Fibroblast of skin of left biceps (primary cell): ENCODE measurements at places on chromosomes 4 and X.

DNA sequence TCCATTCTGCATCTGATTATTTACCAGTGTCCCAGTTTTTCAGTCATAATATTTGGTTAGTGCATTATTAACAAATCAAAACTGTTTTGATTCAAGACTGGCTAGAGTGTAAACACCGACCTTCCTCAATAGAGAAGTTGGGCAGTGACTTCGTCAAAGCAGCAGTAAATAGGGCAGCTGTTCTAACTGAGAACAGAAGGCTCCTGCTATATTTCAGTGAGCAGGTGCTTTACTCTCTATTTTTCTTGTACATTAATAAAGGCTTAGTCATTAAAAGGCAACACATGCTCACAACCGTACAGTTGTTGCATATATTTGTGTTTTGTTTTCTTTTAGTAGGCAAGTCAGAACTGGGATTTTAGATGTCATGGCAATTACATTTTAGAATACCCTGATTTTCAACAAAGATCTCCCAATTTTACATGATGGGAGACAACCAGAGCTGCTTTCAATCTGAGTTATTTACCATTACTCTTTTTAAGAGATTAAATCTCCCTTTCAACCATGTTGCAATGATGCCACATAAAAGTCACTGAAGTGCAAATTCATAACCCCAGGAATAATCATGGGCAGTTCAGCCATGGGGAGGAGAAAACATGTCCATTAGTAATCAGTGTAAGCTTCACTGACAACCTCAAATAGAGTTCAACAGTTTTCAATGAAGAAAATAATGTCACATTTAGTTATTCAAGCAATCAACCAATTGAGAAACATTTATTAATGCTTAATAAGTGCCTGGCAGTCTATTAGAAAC lies 233.3 kb downstream of the NDST4 start:
- no peak for DNase-seq

- DNase-seq, result peak; percentile 48
Observed at GRCh38 chrX:107676559-107677378, 48.5 kb downstream of the PRPS1 start.

GRCh38 chr4:10605746-10606482 lies 78.7 kb downstream of the CLNK start:
- DNase-seq, result no peak

DNA sequence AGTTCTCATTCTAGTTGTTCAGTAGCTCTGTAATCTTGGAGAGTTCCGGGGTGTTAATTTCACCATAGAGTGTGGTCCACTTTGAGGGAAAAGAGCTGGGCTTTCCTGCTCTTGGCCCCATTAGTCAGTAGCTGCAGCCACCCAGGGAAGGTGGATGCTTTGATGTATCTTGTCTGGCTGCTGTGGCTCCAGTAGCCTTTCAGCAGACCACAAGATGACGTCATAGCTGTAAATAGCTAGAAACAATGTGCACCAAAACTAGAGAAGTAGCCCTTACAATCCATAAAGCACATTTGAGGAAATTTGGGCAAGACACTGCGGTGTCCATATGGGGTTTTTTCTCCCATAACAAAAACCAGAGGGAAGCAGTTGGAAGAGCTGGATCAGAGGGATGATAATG lies 32.9 kb upstream of the PRPS2 start:
- DNase-seq, result no peak

- DNase-seq, result peak; percentile 4
Observed at GRCh38 chr4:88106205-88106604, 52.2 kb downstream of the ABCG2 start.

DNA sequence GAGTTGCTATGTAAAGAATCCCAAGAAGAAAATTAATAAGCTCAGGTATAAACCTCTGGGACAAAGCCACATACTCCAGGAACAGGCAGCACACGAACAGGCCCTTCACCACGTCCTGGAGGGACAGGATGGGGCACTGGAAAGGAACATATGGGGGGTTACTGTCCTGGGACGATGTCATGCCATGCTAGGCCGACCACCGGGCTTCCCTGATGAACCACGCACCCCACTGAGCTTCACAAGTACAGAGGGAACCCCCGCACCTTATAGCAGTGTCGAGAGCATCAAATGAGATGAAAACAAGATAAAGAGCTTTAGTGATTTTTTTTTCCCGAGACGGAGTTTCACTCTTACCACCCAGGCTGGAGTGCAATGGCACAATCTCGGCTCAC lies 19.1 kb downstream of the NOP14 start:
- DNase-seq, result no peak

DNA sequence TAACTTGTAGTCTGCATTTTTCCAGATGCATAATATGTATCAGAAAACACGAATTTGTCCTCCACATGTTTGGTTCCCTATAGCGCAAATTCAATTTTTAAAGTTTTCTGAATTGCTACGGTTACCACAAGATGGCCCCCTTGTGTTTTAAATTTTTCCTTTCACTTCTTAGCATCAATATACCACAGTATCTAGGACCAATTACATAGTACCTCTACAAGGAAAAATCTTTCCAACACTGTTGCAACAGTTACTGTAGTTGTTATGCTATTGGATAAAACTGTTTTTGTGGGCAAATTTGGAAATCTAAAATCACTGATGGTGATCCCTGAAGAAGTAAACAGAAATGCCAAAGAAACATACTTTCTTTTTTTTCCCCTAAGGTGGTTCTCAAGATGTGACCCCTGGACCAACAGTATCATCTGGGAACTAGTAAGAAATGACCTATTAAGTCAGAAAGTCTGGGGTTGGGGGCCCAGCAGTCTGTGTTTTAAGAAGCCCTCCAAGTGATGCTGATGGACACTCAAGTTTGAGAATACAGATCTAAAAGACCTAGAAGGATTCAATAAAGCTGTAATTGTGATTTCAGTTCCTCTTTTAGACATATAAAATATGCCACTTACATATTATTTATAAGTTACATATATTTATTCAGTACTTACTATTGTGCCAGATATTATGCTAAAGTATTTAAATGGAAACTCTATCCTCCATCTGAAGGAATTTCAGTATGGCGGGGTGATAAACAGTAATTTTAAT lies 3.1 kb downstream of the ZGRF1 start:
- peak; percentile 12 for DNase-seq

DNA sequence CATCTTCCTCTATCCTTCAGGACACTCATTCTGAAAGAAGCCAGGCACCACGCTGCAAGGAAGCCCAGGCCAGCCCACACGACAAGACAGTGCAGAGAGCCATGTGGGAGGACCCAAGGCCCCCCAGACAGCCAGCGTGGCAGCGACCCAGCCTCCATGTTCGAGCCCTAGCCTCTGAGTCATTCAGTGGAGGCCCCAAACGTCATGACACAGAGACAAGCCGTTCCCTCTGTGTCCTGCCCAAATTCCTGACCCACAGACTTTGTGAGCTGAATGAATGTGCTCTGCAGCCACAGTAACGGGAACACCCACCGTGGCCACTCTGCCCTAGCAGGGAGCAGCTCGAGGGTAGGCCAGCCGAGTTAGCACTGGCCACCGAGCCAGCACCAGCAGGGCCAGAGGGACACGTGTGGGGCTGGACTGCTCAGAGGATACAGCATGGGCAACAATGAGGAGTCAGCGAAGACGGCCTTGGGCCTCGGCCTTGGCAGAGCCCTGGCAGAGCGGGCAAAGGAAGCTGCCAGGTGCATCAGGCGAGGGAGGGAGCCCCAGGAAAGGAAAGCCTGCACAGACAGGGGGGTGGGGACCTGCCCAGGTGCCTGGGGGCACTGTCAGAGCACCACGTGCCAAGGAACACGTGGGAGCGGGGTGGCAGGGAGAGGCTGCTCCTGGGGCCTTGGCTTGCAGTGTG lies 8.6 kb downstream of the BLOC1S4 start:
- DNase-seq, result no peak

DNA sequence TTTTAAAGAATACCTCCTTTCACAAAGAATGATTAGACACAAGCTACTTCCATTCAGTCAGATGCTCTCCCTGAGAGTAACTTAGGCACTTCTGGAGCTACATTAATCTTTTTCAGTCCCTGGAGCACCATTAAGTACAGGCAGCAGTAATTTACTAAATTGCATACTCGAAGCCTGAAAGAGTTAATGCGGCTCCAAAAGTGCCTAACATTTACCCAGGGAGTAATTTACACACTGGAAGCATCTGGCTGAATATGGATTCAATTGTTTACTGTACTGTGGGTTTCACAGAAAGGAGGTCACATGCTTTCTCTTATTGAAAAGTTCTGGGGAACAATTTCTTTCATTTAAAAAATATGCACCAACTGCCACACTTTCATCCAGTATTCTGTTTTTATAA lies 260.8 kb upstream of the TENM3 start:
- no peak for DNase-seq

GRCh38 chr4:7507381-7507780 lies 72.7 kb upstream of the PSAPL1 start:
- no peak for DNase-seq

DNA sequence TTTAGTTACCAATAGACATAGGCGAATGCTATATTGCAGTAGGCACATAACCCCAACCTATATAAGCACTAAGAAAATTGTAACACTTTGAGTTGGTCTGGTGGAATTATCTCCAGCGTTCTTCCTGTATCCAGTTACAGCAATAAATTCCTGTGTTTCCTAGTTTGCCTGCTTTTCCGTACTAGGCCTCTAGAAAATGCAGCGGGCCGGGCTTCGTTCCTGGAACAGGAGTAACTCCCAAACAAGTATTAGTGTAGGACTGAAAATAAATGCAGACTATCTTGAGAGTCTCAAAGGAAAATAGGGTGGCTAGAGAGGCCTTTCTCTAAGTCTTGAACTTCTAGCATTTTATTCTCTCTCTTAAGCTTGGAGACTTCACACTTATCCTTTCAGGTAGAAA lies 159.8 kb downstream of the OR13H1 start:
- DNase-seq, result no peak

DNA sequence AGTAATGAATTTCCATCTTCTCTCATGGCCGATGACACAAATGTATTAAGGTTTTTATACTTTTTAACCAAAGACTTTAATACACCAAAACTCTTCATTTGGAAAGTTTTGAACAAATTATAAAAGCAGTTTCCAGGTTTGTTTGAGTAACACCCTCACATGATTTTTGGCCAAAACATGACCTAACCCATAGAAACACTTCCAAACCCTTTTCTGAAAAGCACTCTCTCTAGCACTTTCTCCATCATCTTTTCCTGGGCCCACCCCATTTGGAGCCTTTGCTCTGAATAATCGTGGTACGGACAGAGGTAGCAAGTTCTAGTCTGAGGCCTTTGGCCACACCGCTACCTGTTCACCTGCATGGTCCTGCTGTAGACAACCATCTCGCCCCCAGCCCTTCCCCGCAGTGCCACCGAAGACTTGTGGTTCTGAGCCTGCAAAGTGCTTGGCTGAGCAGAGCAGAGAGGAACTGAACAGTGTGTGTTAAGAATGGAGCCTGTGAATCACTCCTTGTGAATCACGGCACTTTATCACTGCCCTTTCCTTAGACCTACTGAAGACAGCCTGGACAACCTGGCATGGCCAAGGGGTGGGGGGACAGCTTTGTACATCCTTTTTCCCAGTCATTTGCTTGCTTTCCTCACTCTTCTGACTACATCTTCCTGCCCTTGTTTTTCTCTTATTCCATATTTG lies 181.8 kb downstream of the PTTG2 start:
- DNase-seq, result no peak

- no peak for DNase-seq
Observed at GRCh38 chr4:7816771-7817170, 122.9 kb downstream of the AFAP1 start.

DNA sequence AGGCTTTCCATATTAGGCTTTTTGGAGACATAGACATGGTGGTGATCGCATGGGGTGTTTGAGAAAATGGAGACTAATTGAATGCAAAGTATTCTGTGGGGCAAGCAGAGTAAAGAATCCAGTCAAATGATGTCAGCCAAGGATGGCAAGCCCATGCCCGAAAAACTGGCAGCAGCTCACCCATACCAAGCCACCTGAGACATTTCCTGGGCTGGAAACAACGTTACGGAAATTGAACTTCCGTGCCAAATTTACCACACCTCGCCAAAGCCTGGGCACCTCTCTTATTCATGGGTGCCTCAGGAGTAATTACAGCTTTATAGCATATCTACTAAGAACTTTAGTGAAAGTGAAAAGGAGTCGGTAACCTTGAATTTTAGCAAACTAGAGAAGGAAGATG lies 166.4 kb downstream of the CBR4 start:
- no peak for DNase-seq

- DNase-seq, result no peak
Observed at GRCh38 chr4:186002853-186003252, 66.1 kb upstream of the TLR3 start.

DNA sequence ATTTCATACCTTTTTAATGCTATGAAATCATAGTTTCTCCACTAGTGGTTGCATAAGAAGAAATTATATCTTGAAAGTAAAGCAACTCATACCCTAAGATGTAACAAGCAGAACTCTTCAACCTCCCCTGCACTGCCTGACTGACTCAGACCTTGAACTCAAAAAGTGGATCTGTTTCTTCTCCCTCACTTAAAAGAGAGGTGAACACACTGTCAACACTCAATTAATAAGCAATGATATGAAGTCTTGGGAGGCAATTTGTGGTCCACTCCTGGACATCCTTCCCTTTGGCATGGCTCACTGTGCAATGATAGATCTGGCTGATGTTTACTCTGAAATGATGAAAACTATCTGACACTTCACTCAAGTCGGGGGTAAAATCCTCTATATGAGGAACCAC lies 282.0 kb upstream of the DKK2 start:
- DNase-seq, result peak; percentile 44

GRCh38 chrX:129933700-129934099 lies 27.7 kb downstream of the UTP14A start:
- no peak for DNase-seq

GRCh38 chr4:138259824-138260223 lies 17.7 kb upstream of the SLC7A11 start:
- DNase-seq, result no peak

- DNase-seq, result no peak
Observed at GRCh38 chrX:118594697-118595420, 99.2 kb downstream of the DOCK11 start.

DNA sequence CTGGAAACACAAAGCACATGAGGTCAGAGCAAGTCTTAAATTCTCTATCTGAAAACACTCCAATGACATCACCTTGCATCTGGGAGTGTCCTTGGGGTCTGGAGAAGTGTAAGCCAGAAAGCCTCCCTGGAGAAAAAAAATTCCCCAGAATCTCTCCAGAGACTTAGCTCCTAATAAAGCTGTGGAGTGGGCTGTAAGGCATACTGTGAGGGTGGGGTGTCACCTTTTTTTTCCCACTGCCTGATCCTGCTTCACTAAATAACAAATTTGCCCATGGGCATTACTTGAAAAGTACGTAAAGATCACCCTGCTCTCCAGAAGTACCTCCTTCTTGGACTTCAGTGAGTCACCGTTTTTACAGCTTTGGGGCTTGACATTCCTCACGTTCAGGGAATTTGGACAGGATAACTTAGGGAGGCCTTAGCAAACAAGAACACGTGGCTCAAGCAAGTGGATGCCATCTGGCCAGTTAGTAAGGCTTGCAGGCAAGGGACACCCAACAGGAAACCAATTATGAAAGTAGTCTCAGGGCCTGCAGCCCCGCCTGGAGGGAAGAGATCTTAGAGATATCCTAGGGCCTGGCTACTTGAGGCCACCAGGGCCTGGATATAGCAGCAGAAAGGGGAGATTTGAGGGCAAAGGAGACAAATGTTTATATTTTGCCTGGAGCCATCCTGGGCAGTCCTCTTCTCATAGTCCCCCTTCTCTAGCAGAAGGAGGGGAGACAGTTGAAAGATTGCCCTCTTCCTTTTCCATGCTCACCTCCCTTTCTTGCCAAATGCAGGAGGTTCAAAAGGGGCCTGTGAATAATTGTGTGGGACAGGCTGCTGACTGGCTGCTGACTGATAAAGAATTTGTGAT lies 60.1 kb upstream of the PLAC1 start:
- peak; percentile 86 for DNase-seq
